RWPE2 (cell line): ENCODE measurements at places on chromosomes 3 and 15.

DNA sequence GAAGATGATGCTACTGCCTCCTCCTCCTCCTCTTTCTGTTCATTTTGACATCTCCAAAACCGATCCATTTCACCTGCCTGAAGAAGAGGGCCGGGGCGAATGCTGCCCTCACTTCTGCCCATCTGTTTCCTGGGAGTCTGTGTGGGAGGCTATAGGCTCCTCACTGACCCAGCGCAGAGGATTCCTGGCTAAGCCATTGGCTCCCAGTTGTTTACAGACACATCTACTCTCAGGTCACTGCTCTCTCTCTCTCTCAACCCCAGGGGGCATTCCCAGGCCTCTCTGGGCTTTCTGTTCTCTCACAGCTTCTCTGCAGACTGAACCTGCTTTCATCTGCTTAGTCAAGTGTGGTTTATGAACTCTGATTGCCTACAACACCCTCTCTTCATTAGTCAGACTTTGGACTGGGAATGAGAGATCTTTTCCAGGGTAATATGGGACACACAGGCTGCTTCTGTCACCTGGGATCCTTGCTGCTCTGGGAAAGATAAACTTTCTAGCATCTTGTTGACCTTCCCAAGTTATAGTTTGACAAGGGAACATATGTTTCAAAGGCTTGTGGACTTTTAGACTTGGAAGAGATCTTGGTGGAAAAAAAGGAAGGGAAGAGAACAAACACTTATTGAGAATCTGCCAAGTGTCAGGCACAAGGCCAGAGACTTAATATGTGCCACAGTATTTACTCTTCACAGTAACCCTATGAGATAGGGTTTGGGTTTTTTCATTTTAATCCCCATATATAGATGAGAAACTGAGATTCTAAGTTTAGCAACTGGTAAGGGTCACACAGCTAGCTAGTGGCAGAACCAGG, 30.2 kb upstream of the USP3 start:
- no peak for DNase-seq

DNA sequence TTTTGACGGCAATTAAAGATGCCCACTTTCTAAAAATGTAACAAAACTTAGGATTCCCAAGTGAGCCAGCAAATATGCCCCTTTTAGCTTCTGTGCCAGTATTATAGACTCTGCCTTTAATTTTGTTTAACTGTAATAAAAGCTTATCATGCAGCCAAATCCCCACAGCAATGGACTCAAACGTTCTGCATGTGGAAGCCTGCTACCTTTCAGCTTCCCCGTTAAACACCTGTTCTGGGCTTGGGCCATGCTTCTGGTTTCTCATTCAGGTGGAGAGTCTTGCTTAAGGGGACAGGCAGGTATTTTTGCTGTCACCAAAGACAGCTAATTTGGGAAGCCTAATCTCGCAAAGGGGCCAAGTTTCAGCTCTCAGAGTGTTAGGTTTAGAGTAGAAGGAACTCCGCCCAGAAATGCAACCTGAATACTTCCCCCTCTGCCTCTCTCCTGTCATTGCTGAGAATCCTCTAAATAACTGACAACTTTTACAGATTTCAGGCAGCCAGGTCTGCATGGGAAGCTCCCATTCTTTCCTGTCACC, 399.4 kb upstream of the ATP11B start:
- no peak for DNase-seq

- no peak for DNase-seq
Observed at GRCh38 chr3:195226445-195226844, 44.5 kb downstream of the XXYLT1 start.

GRCh38 chr15:34953851-34954250, 15.7 kb downstream of the AQR start:
- no peak for DNase-seq

GRCh38 chr3:100044369-100044768, 69.9 kb downstream of the FILIP1L start:
- DNase-seq = no peak

DNA sequence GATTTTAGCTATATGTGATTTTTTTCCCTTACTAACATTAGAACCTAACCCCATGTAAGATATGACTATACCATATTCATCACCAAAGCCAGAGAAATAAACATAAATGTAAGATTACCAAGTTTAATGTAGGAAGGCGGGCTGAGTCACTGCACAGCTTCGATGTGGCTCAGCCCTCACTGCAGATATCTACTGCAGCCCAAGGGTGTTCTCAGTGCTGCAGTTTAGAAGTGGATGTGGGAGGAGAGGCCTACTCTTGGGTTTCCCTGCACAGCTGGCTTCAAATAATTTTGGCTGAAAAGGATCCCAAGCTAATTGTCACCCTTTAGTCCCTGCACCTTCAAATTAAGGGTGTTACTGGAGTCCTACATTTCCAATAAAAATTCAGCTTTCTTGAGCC, 9.3 kb downstream of the ARPP19 start:
- DNase-seq = no peak

DNA sequence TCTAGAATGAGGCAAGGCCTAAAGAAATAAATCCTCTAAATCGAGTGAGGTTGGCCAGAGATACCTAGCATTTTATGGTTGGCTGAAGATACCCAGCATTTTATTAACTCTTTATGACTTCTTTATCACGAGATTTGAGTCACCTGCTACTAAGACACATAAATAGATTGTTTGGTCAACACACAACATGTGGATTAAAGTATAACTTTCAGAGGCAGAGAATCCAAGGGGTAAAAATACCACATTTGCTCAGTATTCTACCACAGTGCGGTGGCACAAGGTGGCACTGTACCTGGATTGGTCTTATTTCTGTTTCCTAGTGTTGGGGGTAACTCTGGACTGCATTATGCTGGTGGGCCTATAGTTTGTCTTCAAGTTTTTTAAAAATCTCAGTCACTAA, 27.0 kb upstream of the VILL start:
- DNase-seq = no peak

GRCh38 chr15:28060005-28060404, 39.1 kb downstream of the OCA2 start:
- DNase-seq = no peak

DNA sequence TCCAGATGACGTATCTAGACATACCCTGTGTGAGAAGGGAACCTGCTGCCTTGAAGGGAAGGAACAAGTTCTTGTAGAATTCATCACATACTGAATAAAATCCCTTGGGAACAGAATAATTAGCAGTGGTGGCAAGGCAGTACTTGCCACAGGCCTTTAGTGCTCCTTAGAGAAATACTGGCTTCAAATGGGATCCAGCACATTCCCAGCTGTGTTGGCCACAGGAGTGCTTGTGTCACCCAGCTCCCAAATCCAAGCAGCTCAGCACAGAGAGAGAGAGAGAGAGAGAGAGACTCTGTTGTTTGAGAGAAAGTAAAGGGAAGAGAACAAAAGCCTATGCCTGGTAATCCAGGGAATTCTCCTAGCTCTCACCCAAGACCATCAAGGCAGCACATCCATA, 969.0 kb upstream of the ALCAM start:
- no peak for DNase-seq

DNA sequence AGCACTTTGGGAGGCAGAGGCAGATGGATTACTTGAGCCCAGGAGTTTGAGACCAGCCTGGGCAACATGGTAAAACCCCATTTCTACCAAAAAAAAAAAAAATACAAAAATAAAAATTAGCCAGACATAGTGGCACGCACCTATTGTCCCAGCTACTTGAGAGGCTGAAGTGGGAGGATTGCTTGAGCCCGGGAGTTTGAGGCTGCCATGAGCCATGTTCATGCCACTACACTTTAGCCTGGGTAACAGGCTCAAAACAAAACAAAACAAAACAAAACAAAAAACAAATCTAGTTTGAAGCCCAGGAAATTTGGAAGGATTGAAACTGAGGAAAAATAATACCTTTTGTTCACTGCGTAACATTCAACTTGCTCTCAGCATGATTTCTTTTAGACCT, 16.6 kb downstream of the TMOD3 start:
- DNase-seq = no peak

DNA sequence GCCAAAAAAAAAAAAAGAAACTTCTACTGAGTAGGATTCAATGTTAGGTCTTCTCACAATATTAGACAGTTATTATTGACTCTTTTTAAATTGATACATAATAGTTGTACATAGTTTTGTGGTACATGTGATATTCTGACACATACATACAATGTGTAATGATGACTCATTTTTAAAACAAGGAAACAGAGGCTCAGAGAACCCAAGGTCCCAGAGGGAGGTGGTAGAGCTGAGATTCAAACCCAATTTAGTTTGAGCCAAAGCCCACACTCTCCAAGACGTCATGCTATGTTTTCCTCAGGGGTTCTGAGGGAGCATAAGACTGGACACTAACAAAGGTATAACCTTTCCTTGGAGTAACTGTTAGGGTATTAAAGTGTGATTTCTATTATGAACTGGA, 40.6 kb downstream of the MYO5C start:
- no peak for DNase-seq

- DNase-seq = no peak
Observed at GRCh38 chr3:146803745-146804144, 198.6 kb upstream of the PLSCR5 start.

- DNase-seq = no peak
Observed at GRCh38 chr3:25468866-25469319, 40.8 kb downstream of the RARB start.

DNA sequence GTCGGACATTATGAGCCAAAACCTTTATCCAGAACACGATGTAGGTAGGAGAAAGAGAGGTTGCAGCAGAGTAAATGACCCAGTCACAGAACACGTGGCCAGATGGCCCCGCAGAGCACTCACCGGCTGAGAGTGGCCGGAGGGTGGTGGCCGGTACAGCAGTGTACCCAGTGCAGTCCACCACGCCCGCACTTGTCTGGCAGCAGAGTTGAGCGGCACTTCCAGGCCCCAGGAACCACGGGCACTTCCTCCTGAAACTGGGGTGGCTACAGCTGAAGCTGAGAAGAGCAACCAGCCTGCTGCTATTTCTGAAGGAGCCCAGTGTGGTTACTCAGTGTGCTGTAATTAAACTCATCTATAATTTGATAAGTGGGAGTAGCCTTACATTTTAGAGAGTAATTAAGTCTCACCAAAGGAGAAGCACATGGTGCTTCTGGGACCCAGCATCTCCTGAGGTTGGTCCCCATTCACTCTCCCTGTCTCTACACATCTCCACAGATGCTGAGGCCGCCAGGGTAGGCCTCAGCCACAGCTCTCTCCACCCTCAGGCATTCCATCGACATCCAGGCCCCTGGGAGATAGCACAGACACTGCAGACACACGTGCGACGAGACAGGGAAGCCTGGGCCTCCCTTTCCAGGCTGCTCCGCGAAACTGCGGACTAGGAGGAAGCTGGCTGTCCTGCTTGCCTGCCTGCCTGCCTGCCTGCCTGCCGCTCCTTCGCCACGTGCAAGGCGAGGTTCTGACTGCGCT, 49.8 kb downstream of the BDH1 start:
- DNase-seq = no peak

GRCh38 chr3:44021651-44022594, 219.8 kb upstream of the TOPAZ1 start:
- DNase-seq = no peak

GRCh38 chr3:149753717-149754116, 1.4 kb upstream of the COMMD2 start:
- no peak for DNase-seq

- DNase-seq = no peak
Observed at GRCh38 chr3:17035033-17035432, 150.3 kb downstream of the PLCL2 start.

DNA sequence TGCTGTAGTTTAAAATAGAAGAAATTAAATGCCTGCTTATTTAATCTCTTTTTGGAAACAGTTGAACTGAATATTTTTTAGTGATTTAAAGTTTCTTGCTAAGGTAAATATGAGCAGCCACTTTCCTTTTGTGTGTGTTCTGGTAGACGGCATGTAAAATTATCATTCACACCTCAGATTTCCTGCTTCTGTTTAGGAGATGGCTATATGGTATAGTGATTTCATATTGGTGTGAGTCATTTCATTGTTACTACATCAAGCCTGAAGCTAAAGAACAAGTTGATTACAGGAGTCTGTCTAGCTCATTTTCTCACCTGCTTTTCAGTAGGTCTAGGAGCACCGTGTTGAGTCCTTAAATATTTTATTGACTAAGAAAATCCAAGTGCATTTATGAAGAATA, 2.2 kb downstream of the LRCH3 start:
- DNase-seq = no peak

GRCh38 chr3:170572665-170573253, 13.1 kb downstream of the SLC7A14 start:
- DNase-seq = no peak

DNA sequence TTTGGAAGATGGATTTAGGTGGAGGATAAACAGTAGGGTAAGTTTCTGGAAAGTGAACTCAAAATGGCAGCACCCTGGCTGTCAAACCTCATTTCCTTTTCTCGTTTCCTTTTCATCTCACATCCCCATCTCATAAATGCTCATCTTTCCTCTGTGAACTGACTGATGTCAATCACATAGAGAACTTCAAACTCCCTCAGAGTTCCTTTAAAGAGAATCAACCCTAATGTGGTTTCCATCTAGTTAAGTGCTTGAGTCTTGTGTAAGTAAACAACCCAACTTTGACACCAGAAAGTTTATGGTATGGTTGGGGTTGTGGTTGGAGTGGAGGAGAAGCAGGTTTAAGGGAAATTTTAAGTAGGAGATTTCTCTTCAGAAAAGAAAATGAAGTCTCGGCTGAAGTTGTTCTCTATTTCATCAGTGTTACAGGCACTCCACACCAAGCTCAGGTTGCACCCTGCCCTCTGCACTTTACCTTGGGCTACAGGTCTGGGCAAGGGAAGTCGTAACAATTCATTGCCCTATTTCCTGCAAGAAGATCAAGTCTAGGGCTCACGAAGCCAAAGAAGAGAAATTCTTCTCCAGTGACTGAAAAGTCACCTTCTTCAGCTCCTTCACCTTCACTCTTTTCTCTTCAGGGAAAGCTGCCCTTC, 34.4 kb upstream of the TNIK start:
- DNase-seq = no peak

GRCh38 chr15:53203454-53203853, 413.3 kb upstream of the ONECUT1 start:
- DNase-seq = no peak
